ENCODE measurements at places on chromosomes 2 and 18. TPM values are rescaled to one million over a fixed set of nuclear protein-coding genes. Genes with fewer than 3 reads are reported as not detected.

DNA sequence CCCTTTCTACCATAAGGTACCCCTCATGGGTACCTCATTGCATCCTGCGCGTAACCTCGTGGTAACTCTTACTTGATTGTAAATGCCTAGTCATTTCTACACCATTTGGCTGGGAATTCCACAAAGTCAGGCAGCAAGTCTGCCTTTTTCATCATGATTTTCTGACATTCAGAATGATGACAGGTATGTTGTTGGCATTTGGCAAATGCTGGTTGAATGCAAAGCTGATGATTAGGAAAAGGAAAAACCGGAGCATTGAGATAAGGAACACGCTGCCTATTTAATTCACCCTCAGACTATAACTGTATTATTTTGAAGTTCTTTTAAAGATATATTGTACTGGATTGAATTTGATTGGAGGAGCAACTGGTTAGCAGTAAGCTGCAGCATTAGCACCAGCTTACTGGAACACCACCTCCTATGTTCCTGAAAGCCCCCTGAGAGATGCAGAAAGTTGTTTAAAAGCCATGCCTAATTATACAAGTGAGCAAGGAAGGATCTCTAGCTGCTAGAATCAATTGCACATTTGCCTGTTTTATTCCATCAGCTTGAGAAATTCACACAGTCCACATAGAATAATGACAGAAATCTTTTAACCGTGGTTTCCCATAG, 520.1 kb downstream of the LRP1B start:
- DNase-seq = no peak

COLEC12 gene
- not detected for total RNA-seq

FABP1 gene
- not detected for total RNA-seq

- no peak for DNase-seq
Observed at GRCh38 chr18:59429608-59430007, 70.5 kb upstream of the LMAN1 start.

RALB gene
- 7.2 TPM for total RNA-seq

DNA sequence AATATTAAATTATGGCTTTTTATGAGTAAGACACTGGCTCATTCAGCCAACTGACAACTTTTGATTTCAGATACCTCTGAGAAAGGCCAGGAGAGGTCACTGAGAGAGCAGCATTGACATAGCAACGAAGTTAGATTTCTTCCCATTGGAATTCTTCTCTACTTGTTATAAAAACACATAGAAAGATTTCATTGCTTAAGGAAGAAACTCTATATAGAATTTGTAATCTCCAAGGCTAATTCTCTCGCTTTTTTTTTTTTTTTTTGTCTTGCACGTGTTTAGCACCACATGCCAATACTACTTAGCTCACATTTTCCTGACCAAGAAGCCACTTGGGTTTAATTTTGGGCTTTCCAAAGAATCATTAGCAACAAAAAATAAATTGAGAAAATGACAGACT, 233.7 kb downstream of the CALCRL start:
- no peak for DNase-seq

DNA sequence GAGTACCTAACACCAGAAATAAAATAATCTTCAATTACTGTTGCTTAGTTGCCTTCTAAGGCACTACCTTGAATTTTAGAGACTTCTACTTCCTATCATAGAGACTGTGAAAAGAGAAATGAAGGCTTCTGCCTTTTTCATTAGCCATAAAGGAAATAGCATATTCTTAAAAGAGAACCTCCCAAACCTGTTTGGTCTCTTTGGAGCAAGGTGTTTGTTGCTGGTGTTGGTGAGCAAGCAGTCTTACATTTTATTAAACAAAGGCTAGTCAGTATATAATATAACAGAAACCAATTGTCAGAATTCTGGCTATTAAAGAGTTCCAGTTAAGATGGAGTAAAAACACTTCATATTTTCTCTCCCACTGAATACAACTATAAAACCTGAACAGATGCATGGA, 116.4 kb downstream of the TAF4B start:
- no peak for DNase-seq

- DNase-seq = no peak
Observed at GRCh38 chr2:222427646-222428301, 3.4 kb downstream of the SGPP2 start.

RNU2-63P gene
- not detected for total RNA-seq

DNA sequence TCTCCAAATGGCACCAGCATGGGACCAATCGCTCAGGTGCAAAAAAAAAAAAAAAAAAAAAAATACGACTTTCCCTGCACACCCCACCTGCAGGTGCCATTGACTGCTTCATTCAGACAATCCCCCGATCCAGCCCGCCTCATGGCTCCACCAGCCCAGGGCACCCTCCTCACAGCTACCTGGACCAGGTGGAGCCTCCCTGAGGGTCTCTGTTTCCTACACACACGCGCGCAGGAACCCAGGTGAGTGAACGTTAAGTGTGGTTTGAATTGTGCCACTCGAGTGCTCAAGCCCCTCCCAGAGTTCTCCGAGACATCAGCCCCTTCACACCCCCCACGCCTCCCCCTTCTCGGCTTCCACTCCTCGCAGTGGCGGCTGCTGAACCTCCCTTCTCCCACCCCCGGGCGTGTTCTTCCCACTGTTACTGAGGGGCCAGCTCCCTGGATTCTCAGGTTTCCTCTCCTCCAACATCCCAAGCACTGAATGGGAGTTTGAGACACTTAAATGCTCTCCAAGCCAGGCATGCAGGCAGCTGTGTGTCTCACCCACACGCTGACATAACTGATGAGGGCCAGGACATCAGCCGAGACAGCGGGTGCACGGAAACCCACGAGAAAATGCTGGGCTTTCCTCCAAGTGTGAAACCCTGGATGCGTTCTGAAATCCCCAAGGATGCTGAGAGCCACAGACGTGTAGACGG, 88.8 kb upstream of the SNTG2 start:
- DNase-seq = no peak

IFT172 gene
- 29.1 TPM for total RNA-seq

- no peak for DNase-seq
Observed at GRCh38 chr18:78754311-78755043, 225.1 kb upstream of the SALL3 start.

DNA sequence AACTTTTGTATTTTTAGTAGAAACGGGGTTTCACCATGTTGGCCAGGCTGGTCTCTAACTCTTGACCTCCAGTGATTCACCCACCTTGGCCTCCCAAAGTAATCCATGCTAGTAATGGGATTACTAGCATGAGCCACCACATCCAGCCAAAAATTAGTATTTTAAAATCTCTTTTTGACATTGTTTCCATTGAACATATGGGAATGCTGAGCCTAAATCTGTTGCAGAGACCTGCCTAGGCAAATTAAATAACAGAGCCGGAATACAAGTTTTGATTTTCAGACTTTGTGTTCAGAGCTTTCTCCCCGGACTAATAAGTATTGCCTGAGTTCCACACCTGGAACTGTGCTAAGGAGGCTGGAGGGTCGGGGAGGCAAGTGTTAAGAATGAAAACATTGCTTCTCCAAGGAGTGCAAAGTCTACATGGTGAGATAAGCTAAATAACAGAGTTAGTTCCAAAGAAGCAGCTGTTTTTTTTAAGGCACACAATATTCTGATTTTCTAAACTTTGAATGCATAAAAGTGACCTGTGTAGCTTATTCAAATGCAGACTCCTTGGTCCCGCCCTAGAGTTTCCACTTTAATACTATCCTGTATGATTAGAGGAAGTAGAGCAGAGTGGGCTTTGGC, 150.6 kb upstream of the CELF4 start:
- DNase-seq = no peak

DNA sequence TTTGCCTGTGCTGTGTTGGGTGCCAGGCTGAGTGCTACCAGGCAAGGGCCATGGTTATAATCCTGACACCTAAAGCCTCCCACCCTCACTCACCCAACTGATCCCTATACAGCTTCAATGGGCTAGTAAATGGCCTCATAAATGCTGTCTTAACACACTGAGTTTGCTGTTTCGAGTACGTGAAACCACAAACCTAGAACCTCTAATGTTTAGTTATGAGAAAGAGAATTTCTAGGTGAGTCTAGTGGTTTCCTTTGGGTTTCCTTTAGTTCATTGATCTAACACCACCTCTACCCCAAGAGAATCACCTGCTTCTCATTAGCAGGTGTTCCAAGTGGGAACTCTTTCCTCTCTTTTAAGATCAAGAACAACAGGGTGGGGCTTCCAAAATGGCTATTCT, 172.0 kb downstream of the MC4R start:
- DNase-seq = no peak

C2orf66 gene
- not detected for total RNA-seq

- DNase-seq = no peak
Observed at GRCh38 chr2:99867770-99868169, 274.6 kb downstream of the AFF3 start.

GRCh38 chr2:64220265-64220664, 76.0 kb upstream of the PELI1 start:
- peak; percentile 59 for DNase-seq

Measured in Karpas-422 (cell line).